Spinal cord (tissue), 10 donors: ENCODE measurements at places on chromosomes 5 and 9.

DNA sequence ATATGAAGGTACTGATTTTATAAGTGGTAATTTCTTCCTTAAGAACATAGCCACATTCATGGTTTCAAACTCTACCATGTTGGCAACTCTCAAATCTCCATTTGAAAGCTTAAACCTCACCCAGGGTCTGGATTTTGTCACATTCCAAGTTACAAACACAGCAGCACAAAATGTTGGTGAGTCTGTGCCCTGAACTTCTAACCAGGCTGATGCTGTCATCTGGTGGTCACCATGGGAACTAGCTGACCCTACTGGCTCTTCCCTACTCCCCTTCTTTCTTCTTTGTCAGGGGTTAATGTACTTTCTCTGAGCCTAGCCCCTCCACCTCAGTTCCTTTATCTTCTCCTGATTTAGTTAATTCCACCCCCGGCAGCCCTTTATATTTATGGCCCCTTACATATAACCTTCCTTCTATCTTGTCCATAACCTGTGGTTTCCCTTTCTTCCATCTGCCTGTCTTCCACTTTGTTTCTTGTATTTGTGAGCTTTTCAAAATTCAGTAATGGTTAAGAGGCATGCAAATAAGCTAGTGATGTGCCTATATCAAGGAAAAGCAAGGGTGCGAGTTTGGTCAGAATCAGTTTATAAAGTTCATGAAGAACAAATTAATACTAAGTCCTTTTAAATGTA is 35.9 kb downstream of the TGFBR1 start:
- peak; percentile 66 for DNase-seq

GRCh38 chr9:89278997-89279739 is 31.8 kb upstream of the CKS2 start:
- peak; percentile 50 for DNase-seq

DNA sequence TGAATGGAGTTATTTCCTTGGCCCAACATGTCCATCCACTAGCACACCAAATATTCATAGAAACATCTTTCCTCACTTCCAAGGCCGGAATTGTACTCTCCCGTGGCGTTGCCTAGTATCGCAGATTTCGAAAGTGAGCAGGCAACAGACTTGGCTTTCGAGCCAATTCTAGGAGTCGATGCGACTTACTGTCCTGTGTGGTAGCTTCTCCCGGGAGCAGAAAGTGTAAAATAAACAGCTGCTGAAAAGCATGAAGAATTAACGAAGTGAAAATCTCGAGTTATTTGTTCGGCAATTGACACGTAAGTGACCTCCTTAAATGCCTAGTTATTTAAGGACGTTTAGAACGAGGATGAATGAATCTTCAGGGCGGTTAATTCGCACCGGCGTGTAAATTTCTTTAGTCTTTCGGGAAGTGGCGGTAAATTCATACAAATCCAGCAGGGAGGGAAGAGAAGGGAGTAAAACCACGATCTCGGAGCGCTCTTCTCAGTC is 449 bp upstream of the PCSK5 start:
- no peak for DNase-seq

DNA sequence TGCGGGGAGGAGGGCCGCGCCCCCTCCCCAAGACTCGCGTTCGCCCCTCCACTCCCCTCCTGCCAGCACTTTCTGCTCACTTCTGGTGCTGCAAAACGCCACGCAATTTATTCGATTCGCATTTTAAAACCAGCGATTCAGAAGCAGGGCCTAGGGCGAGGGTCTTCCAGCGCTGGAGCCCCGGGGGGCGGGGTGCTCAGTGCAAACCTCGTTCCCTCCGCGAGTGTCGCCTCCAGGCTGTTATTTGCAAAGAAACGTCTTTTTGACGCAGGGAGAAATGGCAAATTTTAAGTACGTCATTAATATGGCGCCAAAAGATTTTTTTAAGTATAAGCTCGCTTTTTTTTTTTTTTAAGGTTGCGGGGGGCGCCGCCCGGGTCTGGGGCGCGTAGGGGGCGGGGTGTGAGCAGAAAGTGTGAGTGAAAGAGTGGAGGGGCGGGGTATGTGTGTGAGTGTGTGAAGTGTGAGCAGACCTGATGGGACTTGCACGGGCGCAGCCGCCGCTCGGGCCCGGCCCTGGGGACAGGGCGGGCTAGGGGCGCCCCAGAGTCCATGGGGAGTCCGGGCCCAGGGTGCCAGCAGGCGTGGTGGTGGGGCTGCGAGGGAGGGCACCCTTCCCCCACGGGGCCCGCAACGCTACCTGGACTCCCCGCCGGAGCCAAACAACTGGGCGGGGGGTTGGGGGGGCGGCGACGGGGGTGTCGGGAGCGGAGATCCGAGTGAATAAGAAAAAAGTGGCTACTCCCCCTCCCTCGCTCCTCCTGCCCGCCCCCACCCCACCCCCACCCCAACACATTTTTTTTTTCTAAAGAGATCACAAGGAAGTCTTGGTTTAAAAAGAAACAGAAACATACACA is at the start of gene JADE2:
JADE2 (plus strand) TSS at position 845 of the 857 bp plus-strand sequence. CDS start 10,188 bp downstream, outside the sequence.
- no peak for DNase-seq

GRCh38 chr5:165305596-165305995 is 1800.2 kb downstream of the MAT2B start:
- no peak for DNase-seq

GRCh38 chr5:87898574-87898973 is 370.1 kb downstream of the TMEM161B start:
- DNase-seq, result no peak

DNA sequence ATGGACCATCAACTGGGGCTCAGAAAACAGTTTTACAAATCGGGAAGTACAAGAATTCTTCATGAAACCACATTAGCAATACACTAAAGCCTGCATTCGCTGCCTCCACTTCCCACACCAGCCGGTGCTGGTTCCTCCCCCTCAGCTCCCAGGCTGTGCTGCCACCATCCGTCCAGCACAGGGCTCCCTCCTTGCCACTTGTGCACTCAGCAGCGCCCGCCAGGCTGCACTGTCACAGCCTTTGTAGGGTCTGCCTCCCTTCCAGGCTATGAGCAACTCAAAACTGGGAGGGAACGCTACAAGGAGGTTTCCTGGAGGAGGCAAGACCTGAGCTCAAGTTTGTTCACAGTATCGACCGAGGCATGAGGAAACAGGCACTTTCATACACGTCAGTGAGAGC is 7.7 kb downstream of the MAPK9 start:
- DNase-seq, result no peak

DNA sequence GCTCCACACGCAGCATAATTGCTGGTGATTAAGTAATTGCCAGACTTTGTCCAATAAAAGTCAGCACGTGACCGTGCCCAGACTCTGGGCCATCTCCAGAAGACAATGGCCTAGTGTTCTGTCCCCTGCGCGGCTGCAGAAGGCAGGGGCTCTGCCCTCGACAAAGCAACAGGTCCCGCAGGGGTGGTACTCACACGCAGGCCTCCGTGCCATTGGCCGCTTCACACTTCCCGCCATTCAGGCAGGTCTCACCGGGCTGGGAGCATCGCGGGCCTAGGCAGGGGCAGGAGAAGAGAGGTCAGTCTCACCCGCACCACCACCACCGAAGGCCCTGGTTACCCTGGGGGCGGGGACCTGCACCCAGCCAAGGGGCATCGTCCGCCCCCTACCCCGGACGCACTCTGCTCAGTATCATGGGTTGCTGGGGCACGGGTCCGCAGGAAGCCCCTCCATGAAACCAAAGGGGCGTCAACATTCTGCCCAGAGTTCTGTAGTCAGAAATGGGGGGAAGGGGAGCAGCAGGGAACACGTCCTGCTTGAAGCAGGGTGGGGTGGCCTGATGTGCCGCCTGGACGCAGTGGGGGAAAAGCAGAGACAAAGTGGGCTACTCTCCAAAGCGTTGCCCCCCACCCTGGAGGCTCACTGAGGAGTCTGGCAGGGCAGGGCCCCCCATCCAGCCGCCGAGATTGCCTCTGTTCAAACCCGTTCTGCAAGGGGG is 1.9 kb downstream of the NOTCH1 start:
- DNase-seq, result peak; percentile 84

DNA sequence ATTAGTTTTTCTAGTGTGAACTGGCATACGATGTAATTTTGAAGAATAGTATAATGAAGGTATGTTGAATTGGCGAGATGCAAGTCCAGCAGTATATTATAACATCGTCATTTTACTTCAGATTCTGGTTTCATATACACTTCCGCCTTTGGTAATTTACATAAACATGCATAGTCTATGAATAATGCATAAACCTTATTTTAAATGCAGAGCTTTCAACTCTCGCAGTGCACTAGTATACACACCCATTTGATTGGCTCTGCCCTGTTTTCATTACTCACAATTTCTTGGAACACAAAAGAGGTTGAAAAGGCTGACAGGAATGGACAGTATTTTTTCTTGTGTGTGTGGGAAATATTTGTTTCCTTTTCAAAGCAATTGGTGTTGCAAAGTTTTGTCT is 128.9 kb upstream of the CCNH start:
- no peak for DNase-seq

DNA sequence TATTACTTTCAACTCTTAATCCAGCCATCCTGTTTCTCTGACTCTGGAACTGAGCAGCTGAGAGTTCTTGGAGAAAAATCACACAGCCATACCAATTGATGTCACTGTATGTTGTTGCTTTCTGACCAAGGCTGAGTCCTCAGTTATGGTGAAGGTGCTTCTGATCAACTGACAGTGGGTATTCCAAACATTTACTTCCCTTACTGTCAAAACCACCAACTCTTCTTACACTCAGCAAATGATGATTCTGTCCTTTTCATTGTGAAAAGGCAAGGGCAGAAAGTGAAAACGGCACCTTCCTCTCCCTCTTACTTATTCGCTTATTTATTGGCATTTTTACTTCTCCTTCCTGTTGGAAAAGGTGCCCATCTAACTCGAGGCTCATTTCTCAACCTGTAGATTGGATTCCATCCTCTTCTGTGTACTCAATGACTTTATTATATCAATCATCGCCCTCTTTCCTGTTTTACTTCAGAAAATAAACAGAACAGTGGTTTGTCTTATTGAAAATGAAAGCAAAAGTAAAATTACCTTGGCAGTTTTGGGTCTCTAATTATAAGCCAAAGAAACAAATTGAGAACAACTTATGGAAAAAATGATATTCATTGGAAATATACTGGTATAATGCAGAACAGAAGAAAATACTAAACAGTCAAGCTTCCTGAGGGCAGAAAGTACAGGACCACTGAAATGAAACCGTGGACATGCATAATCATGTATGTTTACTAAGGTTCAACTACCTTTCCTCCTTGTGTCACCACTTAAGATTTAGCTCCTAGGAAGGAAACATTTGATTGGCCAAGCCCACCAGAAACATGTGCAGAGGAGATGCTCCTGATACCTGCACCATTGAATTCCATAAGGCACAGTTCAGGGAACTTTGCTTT is 104.5 kb upstream of the CHD1 start:
- DNase-seq, result no peak

DNA sequence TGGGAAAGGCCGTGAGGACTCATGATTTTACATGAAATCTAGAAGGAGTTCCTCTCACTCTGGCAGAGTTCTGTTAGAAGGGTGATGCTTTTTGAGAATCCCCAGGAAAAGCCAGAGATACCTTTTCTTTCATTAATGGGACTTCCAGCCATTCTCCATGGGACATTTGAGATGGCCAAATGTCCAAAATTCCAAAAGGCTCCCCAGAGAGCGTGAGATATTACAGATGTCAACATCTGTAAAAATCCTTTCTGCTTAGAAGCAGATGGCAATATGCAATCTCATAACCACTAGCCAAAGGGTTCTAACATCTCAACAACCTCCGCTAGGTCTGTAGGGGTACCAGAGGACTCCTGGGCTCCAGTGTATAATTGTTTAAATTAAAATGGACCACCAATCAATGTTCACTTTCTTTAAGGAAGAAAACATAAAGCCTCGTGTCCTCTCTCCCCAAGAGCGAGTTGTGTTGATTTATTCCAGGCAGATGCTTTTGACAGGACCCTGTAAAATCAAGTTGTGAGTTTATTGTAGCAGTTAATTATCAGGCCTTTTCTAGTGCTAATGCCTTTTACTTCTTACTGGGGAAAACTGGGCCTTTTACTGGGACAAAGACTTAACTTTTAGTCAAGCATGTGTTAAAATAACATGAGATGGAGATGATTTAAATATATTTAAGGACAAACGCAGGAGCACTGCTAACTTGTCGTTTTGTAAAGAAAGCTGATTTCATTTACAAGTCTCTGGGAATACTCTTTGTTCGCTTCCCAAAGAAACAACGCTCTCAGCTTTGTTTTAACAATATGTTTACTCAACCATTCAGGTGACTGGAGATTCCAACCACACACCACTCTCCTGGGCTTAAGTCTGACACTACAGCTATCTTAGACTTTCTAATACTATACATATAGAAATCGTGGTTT is 4.8 kb downstream of the GAS1 start:
- no peak for DNase-seq

GRCh38 chr5:135033901-135034235 is at the start of gene PITX1:
Gene PITX1, minus strand, starts transcription at chr5:135034228. Its CDS starts 347 bp downstream, at chr5:135033881.
- DNase-seq, result no peak
